ENCODE measurements at places on chromosomes 2 and 18.

- peak; percentile 61 for DNase-seq
Measured at GRCh38 chr18:55856229-55856628, 268.2 kb upstream of the TCF4 start.

DNA sequence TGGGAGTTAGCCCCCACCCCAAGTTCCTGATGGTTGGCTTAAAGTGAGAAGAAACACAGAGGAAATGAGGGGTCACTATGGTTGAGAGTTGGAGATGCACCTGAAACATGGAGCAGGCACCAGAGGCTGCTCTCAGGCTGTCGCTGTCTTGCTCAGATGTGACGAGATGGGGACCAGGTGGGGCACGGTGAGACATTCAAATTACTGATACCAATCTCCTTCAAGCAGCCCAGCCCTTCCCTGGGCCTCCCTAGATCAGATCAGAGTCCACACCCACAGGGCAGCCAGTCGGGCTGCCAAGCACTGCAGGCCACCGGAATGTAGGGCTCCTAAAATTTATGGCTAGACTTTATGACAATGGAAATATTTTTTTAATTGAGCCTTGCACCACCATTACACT lies 176.6 kb downstream of the CELF4 start:
- no peak for DNase-seq

DNA sequence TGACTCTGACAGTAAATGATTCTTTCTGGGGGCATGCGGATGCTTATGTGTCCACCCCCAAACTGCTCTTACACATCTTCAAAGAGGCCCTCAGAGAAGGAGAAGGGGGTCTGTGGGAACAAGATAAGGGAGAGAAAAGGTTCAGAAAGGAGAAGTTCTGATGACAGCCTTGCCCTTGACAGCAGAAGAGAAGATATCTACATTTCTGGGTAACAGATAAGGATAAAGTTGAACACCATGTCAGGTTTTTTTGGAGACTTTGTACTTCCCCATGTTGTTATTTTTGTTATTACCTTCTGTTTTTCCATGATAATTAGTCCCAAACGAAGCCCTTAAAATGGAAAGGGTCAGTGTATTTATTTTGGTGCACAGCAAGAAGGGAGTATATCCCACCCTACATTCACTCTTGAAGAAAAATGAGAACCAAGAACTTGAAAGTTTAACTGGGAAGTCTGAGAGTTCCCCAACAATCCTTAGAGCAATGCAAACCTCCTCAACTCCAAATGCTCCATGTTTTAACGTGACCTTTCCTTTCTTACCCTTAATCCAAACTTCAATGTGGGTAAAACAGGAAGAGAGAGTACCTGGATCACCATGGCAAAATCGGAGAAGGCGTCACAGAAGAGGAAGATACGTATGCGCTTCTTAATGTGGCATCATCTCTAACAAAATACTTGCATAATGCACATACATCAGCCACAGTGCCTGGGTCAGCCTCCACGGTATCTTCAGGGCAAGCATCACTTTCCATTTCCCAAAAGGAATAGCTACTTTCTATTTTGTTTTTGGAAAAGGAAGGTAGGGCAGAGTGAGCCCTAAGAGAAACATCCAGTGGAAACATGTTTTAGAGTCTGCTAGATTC lies 264.6 kb upstream of the STON1 start:
- no peak for DNase-seq

GRCh38 chr2:54437588-54437987 lies 18.5 kb upstream of the SPTBN1 start:
- no peak for DNase-seq

DNA sequence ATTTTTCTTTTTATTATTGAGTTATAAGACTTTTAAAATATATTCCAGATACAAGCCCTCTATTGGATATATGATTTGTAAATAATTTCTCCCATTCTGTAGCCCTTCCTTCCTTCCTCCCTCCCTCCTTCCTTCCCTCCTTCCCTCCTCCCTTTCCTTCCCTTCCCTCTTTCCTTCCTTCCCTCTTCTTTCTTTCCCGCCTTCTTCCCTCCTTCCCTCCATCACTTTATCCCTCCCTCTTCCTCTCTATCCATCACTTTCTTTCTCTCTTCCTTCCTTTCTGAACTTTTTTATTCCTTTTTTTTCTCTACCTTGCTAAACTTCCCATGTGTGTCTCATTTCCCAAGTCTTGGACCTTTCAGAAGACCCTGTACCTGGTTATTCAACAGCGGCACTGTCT lies 45.5 kb upstream of the ELOA2 start:
- no peak for DNase-seq

DNA sequence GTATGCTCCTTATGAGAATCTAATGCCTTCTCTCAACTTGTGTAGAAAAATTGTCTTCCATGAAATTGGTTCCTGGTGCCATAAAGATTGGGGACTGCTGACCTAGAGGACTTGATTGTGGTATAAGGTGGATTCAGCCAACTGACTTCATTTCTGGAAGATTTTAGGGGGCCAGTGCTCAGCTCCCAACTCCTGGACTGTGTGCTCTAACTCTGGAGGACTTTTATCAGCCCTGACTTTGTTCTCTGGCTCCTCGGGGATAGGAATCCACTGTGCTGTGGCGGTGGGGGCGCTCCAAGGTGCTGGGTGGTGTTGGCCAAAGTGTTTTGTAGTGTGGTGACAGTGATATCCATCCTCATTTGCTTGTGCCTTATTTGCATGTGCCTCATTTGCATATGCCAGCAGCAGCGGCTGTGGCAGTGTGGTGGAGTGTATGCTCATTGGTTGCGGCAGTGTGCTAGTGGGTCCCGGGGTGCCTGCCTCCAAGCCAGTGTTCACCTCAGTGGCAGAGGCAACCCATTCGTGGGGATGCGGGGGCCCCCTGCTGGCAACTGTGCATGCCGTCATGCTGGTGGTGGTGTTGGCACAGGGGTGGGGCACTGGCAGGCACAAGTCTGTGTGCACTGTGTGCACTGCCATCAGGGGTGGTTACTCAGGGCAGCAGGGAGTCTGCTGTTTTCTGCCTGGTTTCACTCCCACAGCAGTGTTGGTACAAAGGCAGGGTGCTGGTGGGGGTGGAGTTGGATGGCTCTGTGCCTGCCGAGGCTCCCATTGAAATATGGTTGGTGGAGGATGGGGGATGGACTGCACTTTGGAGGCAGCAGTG lies 19.6 kb downstream of the EHBP1 start:
- no peak for DNase-seq

DNA sequence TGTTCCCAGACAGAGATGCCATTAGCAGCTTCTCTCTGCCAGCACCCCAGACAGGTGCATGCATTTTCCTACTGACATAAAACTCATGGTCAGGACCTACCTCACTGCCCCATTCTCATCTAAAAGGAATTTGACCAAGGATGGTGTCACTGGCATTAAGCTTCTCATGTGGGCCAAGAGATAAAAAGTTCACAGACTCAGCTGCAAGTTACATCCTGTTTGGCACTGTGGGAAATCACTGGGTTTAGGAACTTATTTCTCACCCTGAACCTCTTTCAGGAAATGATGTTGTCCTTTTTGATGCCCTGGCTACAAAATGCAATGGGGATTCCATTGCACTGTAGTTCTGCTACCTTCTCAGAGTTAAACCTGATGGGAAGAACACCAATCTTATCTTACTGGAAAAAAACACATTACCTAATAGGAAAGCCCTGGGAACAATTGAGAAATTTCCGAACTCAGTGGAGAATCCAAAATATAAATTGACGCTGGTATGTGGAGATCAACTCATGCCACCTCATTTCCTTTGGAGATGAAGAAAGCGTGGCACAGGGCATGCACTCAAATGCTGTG lies 252.1 kb upstream of the COPS8 start:
- DNase-seq: peak; percentile 18

- no peak for DNase-seq
Measured at GRCh38 chr2:39381653-39382052, 55.4 kb downstream of the MAP4K3 start.

GRCh38 chr18:74146756-74147155 lies 878 bp downstream of the FBXO15 start:
- DNase-seq: no peak

GRCh38 chr2:173990970-173991819 lies 26.0 kb upstream of the SP3 start:
- peak; percentile 88 for DNase-seq

- no peak for DNase-seq
Measured at GRCh38 chr18:54696616-54697293, 105.7 kb downstream of the DYNAP start.

DNA sequence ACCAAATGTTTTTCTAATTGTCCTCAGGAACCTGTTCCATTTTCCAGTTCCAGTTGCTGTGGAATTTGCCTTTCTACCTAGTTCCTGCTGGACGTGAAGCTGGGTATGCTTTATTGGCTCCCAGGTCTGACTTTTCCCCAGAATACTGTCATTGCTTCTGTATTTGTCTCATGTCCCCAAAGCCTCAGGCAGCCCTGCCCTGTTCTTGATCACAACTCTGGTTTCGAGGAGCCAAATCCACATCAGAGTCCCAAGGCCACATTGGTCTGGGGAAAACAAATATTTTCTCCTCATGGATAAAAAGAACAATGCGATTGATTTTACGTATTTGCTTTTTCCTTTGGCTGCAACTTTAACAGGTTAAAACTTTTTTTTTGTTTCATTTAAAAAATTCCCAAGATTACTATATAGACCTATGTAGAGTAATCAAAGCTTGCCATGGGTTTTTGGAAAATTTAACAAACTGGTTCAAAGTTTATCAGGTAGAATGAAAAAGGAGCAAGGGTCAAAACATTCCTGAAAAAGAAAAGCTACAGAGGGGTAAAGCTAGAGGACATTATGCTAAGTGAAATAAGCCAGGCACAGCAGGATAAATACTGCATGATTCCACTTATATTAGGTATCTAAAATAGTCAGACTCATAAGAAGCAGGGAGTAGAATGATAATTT lies 85.2 kb downstream of the MDH1 start:
- DNase-seq: no peak

- no peak for DNase-seq
Measured at GRCh38 chr2:23595601-23596251, 210.7 kb downstream of the KLHL29 start.

DNA sequence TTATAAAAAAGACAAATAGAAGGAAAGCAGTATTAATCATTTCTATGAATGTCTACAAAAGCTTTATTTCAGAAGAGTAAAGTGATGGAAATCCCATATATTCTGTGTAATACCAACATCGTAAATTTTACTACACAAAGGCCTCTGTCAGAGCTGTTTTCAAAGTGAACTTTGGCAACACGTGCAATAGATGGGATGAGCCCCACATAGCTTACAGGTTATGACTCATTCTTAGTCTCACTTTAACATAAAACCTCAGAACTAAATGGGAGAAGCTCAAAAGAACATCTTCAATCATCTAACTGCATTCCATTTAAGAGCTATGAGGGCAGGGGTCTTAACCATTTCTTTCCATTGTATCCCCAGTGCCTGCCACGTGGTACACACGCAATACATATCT lies 11.5 kb downstream of the VPS4B start:
- peak; percentile 86 for DNase-seq

DNA sequence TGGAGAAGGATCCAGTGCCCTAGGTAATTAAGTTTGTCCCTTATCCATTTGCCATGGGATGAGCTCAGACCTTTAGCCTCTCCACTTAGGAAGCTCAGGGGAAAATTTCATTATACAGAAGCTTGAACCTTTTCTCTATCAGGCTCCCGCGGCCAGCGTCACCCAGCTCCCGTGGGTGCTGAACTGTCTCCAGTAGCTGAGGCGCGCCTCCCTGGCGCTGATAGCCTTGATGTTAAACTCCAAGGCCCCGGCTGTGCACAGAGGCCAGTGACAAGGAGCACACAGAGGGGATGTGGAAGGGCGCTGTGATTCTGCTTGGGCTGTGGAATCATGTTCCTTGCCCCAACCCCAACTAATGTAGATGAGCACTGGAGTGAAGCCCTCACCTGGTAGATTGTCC lies 50.8 kb downstream of the NRP2 start:
- DNase-seq: no peak

DNA sequence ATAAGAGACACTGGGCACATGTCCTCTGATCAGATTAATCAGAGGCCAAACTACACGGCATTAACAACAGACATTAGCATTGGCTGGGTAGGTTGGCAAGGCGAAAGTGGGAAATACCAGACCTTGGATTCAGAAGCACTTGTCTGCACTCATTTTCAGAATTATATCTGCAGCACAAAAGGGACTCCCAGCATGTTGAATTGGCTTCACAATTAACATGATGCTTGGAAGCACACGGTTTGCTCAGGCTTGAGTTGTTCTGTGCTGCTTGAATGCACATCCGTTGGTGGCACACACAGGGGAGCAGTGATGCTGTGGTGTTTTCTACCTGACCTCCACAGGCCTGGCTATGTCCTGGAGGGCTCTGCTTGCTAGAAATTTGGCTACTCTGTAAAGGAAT lies 83.9 kb downstream of the ACTR3 start:
- no peak for DNase-seq

DNA sequence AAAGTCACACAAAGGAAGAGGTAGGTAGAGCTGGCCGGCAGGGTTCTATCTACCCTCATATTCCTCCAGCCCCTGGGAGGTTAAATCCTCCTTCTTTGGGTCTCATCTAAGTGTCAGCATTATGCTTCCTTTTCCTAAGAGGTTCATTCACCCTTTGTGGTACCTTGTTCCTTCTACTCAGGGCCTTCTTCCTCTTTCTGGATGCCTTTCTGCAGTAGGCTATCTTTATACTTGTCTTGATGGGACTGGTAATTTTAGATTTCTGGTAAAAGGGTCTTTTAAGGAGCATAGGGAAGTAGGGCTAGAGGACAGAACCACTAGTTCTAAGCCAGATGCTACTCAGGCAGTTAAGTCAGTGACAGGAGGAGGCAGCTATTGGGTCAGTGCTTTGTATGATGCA lies 13.7 kb upstream of the TNP1 start:
- DNase-seq: no peak

DNA sequence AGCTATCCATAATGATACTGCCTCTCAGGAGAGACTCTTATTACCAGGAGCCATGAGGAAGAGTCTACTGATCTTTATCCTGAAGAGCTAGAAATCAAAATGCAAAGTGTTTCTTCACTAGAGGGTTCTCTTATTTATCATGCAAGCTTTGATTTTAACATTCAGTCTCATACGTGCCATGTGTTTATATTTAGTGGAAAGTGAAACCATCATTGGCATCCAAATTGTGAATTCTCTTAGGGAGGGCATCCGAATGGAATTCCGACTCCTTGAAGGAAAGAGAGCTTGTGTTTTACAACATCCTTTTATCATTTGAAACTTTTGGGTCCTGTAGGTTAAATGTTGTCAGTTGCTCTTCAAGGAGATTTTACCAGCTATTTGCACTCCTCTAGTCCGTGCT lies 170.4 kb upstream of the SESTD1 start:
- no peak for DNase-seq

Measured in fibroblast of mammary gland (primary cell).